ENCODE measurements at places on chromosomes 13 and 19.

DNA sequence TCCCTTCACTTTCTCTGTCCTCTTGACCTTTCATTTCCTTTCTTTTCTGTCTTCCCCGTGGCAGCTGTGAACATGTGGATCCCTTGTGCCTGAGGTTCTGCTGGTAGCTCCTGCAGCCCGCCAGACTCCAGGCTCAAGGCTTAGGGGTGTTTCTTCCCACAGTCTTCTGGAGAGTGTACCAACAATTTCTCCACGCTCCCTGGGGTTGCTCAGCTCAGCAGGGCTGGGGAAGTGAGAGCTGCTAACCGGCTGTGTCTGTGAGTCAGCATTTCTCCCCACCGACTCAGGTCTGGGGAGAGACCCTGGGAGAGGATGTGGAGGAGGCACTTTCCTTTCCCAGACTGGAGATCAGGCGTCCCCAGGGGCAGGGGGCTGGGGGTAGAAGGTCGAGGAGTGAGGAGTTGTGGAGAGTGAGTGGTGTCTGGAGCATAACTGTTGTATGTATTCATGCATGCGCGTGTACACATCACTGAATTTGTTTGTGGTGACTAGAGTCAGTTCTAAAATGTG lies 193.6 kb downstream of the KCNRG start:
- no peak for DNase-seq

- DNase-seq: no peak
Observed at GRCh38 chr19:46608178-46608577, 7.0 kb downstream of the CALM3 start.

DNA sequence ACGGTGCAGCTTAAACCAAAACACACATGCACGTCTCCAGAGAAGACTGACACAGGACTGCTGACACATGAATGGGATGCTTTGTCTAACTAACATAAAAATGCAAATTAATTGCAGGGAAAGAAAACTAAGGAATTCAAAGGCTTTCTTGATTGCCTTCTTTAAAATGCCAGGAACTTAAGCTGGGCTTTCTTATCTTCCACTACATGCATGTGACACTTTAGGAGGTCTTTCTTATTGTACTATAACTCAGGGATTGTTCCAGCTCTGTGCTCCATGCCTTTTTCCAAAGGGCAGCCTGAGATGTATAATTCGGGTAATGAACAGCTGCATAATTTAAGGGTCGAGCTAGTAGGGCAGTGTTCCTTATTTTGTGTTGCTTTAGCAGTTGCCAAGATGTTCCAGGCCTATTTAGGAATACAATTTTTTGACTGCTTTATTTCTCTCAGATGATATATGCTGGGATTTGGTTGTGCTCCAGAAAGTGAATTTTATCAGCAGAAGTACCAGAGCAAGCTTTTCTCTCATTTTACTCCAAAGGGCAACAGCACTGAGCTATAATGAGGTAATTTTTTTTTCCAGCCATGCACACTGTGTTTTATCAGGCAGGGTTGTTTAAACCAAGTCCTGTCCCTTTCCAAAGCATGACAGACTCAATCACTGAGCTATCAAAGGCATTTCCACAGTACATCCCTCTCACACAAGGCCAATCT lies 885.2 kb downstream of the PCDH9 start:
- no peak for DNase-seq

GRCh38 chr19:28003543-28003942 lies 1209.4 kb downstream of the UQCRFS1 start:
- no peak for DNase-seq

DNA sequence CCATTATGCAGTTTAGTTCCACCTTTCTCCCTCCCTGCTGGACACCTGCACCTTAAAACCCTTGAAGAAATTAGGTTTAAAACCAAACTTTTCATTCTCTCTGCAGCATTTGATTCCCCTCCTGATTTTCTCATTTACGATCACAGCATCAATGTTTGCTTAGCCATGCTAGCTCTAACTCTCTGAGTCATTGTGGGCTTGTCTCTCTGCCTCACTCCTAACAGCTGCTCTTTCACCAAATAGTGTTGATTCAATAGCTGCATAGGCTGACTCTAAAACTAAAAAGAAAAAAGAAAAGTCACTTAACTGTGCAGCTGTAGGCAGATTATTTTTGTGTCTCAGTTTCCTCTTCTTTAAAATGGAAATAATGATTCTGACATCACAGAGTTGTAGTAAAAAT lies 1124.9 kb downstream of the DIAPH3 start:
- DNase-seq: no peak

GRCh38 chr13:59730026-59730425 lies 433.7 kb downstream of the DIAPH3 start:
- no peak for DNase-seq

DNA sequence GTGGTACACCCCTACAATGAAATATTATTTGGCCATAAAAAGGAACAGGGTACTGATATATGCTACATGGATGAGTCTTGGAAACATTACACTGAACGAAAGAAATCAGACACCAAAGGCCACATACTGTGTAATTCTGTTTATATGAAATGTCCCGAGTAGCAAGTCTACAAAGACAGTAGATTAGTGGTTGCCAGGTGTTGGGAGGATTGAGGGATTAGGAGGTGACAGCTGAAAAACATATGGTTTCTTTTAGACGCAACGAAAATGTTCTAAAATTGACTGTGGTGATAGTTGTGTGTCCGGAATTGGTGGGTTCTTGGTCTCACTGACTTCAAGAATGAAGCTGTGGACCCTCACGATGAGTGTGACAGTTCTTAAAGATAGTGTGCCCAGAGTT lies 35.1 kb downstream of the IL17D start:
- DNase-seq: peak; percentile 79

- DNase-seq: no peak
Observed at GRCh38 chr19:30557212-30557611, 185.0 kb downstream of the ZNF536 start.

- no peak for DNase-seq
Observed at GRCh38 chr13:25771641-25772478, 280.0 kb downstream of the SHISA2 start.

GRCh38 chr19:14375582-14376291 lies 5.5 kb upstream of the ADGRE5 start:
- no peak for DNase-seq

Measured in NCI-H524 treated with DMSO at 0.1 percent for 48 hours (cell line).